ENCODE measurements at places on chromosomes 1 and 21.

DNA sequence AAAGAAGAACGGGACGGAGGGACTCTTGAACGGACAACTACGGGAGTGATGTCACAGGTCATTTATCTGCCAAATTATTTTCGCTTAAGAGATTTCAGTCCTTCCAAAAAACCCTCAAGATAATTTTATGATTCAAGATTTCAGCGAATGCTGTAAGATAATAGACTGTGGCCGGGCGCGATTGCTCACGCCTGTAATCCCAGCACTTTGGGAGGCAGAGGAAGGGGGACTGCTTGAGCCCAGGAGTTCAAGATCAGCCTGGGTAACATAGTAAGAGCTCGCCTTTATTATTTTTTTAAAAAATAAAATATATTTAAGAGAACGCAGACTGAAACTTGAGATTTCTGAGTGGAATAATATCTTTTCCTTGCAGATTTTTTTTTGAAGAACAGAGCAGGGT, 609 bp downstream of the RWDD2B start:
- peak; percentile 4 for DNase-seq

DNA sequence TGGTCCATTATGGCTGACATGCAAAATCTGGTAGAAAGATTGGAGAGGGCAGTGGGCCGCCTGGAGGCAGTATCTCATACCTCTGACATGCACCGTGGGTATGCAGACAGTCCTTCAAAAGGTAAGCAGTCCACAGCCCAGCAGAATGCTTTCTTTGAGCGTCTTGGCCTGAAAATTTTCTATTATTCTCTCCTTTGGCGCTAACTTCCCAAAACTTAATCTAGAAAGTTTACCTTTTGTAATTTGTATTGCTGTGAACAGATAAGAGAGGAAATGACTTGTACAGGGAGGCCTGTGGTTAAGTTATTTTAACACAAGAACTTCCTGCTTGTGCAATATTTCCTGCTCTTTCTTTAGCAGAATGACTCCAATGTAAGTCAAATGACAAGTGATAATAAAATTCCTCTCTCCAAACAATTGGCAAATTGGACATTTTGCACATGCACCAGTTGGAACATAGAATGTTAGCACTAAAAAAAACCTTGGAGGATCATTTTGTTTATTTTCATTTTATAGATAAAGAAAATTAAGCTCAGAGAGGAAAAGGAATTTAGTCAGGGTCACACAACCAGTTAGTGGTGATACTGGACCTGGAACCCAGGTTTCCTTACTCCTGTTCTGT, 18.9 kb downstream of the CAP1 start:
- DNase-seq: no peak

DNA sequence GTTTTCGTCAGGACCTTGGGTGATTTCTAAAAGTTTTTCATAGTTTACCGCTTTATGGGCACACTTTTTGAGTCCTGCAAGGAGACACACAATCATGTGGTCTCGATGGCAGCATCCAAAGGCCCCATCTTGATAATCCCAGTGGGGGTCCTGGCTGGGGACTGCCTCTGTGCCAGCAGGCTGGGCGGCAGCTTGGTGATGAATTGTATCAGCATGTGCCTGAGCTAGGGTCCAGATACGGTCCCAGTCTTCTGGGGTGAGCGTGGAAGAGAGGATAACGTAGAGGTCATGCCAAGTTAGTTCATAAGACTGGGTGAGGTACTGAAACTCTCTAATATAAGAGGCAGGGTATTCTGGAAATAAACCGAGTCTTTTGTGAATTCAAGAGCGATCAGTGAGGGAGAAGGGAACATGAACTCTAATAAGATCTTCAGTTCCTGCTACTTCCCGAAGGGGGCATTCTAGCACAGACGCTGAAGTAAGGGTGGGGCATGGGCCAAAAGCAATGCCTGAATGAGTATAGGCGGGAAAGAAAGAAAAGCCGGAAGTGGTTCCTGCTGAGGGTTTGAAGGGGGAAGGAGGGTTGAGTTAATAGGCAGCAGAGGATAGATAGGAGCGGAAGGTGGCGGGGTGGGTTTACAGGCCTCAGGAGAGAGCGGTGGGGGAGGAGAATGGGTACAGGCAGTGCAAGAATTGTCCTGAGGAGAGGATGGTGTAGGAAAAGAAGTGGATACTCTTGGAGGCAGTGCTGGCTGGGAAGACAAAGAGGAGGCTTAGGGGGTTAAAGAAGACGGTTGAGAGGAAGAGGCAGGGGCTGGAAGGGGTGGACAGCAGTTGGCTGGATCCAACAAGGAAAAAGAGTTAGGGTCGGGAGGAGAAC, 1.6 kb downstream of the ERVH48-1 start:
- DNase-seq: peak; percentile 94

- DNase-seq: no peak
Measured at GRCh38 chr1:159291424-159291823, 10.7 kb upstream of the FCER1A start.

DNA sequence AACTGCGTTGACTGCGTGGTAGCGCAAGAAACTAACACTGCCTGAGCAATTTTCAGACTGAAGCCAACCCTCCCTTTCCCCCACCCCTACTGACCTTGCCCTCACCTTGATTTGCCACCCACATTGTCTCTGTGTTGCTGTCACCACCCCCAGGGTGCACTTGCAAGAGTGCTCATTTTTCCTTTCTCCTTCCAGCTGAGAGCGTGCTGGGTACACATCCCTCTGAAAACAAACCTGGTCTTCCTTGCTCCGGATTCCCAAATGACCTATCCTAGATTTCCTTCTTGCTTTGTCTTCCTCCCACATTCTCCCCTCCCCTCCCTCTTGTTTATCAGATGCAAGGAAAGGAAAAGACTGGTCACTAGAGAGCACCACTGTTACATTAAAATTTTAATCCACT, 24.2 kb downstream of the MPZ start:
- DNase-seq: no peak

- DNase-seq: peak; percentile 95
Measured at GRCh38 chr1:76759950-76760349, 107.3 kb upstream of the ST6GALNAC5 start.

DNA sequence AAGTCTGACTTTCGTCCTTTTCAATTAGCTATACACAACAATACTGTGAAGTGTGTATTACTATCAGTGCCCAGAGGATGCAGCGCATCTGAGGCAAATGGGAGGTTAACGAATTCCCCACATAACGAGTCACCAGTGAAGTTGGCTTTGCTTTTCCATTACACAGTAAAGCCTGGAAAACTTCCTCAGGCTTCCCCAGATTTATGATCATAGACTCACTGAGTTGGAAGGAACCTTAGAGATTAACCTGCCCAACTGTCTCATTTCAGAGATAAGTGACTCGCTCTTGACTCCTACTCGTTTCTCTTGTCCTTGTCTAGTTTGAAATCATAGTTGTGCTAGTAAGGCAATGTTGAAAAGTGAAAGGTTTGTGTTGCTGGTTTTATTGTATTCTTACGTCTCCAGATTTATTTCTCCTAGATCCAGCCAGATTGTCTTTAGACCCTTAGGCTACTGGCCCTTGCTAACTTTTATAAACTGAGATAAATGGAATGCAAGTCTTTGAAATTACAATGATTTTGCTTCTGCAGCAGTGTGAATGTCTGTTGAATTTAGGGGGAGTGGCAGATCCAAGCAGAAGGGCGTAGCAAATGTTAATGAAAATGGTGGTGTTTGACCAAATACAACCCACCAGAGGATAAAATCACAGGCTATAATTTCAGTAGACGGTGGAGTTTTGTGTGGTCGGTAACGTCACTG, 17.3 kb downstream of the S1PR1 start:
- DNase-seq: no peak

- DNase-seq: no peak
Measured at GRCh38 chr1:14120895-14121294, 420.9 kb downstream of the PRDM2 start.

GRCh38 chr1:103497404-103497803, 28.1 kb upstream of the RNPC3 start:
- DNase-seq: no peak

GRCh38 chr1:159913451-159914192, 11.7 kb downstream of the TAGLN2 start:
- peak; percentile 46 for DNase-seq

DNA sequence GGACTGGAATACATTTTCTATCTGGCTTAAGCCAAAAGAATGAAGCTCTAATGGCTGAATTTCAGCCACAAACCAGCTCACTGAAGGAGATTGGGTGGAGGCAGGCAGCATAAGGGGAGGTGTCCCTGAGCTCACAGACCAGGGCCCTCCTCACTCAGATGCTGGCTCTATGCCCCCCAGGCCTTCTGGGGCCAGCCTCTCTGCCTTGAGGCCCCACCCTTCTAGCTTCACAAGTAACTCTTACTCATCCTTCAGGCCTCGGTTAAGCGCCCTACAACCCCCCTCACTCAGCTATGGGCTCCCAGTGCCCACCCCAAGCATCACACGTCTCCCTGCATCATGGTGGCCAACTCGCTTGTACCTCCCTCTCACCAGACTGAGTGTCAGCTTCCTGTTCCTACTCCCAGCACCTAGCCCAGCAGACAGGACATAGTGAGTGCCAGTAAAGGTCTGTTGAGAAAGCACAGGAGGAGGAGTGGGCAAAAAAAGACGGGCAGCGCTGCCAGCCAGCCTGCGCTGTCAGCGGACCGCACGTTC, 40.8 kb upstream of the GPR157 start:
- no peak for DNase-seq

DNA sequence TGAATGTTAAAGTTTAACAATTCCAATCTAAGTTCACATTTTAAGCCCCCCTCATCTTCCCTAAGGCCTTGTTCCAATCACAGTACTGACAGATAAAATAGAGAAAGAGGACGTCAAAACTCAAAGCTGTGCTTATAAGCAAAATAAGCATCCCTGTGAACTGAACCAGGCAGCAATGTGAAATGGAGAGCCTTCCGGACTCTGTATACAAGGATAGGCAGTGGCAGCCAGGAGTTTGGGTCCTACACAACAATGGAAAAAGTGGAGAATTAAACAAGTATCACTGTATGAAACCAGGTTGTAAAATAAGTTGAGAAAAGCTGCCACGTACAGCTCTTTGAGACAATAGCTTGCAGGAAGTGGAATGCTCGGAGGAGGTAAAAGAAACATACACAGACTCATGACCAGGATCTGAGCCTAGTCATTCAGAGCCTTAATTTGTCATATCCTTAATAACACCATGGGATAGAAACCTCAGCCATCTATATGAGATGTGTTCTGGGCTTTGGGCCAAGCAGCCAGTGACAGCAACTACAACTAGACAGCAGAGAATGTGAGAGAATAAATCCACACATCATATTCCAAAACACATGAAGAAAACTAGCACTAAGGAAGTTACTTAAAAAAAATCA, 55.2 kb upstream of the PALMD start:
- no peak for DNase-seq

Measured in NCI-H748 treated with DMSO at 0.1 percent for 48 hours (cell line).